ENCODE measurements at places on chromosomes 3 and 15.

DNA sequence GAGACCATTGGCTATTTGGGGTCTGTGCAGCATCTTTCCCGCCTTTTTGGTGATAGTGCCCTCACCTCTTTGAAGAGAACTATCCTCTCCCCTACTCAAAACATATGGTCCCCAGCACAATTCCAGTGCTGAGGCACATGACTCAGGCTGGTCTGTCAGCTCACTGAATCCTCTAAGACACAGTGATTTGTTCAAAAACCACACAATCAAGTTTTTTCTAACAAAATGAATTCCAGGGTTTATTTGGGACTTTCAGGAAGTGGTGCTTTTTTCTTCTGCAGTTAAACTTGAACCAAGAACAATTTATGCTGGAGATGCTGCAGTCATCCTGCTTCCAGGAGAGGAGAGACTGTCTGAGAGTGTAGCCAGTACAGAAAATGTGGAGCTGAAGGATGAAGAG, 142.5 kb upstream of the LMCD1 start:
- no peak for DNase-seq

DNA sequence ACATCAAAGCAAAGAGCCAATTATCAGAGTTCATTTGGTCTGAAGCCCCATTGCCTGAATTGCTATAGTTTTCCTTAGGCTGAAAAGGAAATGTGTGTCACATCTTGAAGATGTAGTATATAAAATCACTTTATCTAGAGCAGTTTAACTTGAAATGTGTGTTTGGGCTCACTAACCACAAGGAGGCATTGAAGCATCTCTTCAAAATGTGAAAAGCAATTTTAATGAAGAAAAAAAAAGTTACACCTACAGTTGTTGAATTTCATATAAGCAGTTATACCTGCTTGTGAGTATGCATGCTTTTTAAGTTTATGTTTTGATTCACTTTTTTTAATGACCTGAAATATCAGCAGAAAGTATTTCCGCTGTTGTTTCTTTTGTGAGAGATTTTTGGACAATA, 129.3 kb downstream of the IQCH start:
- peak; percentile 7 for DNase-seq

- no peak for DNase-seq
Observed at GRCh38 chr15:70029297-70029701, 68.4 kb downstream of the TLE3 start.

DNA sequence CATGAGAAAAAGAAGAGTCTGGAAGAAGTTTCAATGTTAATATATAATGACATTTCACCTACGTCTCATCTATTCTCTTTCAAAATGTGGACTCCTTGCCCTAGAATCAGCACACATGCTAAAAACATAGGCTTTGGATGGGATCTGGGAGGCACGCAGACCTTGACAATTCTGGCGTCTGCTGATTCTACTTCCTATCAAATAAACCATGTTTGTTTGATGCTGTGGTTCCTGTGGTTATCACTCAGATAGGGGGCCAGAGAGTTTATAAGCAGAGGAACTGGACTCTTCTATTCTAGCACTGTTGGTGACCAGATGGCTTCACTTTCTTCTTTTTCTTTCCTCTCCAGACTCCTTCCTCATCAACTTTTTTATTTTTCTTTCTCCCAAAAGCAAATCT, 336.8 kb downstream of the DIPK2A start:
- DNase-seq, result no peak

GRCh38 chr3:168093229-168093628, 2.5 kb downstream of the GOLIM4 start:
- no peak for DNase-seq

GRCh38 chr15:77418966-77419835, 703 bp downstream of the PEAK1 start:
- peak; percentile 52 for DNase-seq

DNA sequence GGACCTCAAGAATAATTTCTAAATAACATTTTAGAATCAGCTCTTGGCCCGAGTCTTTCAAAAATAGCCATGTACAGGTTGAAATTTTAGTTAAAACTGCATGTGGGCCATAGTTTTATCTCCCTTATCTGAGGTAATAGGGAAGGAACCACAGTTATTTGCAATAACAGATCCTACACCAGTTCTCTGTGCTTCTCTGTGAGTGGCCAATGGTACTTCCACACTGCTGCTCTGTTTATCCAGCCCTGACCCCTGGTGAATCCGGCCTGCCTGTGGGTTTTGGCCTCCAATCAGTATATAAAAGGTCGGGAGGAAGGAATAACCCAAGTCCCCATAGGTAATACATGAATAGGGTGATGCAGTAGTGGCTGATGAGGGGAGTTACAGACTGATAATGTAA, 48.0 kb upstream of the TNIK start:
- DNase-seq, result no peak

DNA sequence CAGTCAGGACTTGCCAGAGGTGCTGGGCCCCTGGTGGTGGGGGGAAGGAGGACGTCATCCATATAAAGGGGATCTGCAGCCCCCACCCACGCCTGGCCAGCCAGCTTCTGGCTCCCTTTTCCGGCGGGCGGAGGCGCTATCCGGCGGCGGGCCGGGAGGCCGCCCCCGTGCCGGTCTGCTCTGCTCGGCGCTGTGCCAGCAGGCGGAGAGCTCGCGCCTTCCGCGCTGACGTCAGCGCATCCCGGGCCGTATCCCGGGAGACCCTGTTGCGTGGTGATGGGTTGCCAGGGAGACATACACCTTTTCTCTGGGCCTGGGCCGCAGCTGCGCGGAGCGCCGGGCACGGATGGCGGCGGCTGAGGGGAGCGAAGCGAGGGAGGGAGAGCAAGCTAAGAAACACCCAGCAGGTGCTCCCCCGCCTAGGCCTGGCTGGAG, 1.1 kb downstream of the FAM131A start:
- DNase-seq, result peak; percentile 35

- peak; percentile 50 for DNase-seq
Observed at GRCh38 chr3:185332026-185332735, 30.8 kb upstream of the MAP3K13 start.

DNA sequence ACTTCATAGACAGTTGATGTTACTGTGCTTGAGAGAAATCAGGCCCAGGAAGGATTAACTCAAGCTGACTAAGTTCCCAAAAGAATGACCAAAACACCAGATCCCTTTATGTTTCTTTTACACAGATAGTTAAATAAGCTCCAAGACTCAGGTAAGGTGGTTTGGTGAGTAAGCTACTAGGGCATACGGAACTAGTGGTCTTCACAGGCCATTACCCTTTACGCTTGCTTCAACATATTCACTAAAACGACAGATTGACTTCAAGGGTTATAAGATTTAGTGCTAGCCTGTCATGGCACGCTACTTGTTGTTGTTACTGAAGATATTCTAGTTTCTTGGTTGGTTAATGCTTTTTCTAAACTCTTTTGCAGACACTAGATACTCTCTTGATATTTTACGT, 369.3 kb downstream of the LPP start:
- DNase-seq, result no peak

- no peak for DNase-seq
Observed at GRCh38 chr15:67784856-67785430, 40.4 kb upstream of the SKOR1 start.

Data from AG10803 (cell line).